ENCODE measurements at places on chromosomes 1 and 21.

DNA sequence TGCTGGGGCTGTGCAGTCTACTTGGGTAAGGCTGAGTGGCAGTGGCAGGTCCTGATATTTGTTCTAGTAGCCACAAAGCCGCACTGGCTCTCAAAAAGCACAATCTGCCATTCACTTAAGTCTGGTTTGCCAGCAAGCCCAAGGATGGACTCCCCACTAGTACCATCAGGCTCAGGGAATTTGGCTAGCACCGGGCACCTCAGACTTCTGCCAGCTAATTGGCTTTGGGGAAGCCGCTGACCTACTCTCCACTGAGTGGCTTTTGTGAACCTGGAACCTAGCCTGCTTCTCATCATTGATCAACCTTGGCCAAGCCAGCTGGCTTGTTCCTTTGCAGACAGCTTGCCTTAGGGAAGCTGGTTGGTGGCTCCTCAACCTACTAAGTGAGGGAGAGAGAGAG, 83.1 kb downstream of the ESRRG start:
- no peak for DNase-seq

DNA sequence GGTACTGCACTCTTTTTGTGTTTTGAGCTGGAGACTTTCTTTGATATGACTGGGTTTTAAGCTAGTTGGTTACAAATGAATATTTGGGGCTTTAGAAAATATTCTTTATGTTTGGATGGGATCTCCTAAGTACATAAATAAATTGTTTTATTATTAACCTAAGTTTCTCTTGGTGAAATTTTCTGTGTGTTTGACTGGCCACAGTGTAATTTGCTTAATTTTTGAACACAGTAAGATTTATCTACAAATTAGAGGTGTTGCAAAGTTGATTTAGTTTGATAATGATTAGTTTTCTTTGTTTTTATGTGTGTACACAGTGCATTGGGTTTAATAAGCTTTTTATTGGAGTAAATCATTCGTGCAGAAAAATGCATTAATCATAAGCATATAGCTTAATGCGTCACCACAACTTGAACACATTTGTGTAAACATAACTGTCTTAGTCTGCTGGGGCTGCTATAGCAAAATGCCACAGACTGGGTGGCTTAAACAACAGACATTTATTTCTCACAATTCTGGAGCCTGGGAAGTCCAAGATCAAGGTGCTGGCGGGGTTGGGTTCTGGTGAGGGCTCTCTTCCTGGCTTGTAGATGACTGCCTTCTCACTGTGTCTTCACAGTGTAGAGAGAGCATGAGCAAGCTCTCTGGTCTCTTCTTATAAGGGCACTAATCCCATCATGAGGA, 17.4 kb upstream of the SLC6A9 start:
- DNase-seq: no peak

GRCh38 chr1:59556802-59557548, 257.8 kb upstream of the HOOK1 start:
- no peak for DNase-seq

- no peak for DNase-seq
Measured at GRCh38 chr1:205344066-205344928, 12.4 kb downstream of the KLHDC8A start.

DNA sequence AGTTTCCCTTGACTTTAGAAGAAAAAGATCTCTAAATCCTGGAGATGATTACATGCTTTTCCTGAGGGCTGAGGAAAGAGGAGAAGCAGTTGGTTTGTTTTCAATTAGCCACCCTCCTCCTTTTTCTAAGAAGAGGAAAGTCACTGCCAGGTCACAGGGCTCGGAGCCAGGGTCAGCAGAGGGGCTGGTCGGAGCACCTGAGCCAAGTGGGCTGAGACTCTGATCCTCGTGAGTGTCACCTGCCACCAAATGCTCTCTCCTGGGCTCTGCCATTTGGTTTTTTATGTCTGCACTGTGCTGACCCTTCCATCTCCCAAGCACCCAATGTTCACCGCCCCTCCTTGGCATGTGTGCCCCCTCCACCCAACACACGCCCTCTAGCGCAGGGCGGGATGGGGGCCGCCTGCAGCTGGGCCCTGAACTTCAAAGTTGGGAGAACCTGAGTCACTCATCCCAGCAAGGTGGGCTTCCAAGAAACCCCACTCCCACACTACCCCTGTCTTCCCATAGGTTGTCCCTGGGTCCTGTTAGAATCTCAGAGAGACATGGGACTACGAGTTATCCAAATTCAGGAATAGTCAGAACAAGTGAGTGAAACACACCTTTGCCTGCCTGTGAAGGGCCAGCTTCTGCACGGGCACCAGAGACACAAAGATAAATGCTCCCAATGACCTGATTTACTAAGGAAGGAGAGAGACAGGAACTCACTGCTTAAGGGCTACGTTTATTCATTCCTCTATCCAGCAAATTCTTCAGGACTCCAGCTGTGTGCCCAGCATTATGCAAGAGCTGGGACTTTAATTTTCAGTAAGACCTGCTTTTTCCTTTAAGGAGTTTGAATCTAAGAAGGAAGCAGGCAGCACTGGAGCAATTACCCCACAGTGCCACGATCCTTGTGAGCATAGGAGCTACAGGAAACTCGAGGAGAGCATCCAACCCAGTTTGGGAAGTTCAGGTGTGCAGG, 127.5 kb downstream of the RHOU start:
- DNase-seq: no peak

DNA sequence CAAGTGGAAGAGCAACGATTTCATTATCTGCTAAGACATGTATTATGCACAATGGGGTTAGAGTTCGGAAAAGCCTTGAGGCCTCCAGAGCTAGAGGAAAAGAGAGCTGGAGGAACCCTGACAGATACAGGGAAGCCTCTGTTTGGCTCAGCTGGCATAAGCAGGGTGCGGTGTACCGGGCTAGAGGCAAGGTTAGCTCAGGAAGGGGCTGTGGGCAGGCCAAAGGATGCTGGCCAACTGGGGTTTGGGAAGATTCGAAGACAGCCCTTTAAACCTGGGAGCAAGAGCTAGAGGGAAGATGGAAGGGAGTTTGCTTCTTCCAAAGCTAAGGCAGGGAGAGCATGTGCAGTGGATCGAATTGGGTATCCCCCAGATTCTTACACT, 107.6 kb upstream of the TLR5 start:
- DNase-seq: no peak

DNA sequence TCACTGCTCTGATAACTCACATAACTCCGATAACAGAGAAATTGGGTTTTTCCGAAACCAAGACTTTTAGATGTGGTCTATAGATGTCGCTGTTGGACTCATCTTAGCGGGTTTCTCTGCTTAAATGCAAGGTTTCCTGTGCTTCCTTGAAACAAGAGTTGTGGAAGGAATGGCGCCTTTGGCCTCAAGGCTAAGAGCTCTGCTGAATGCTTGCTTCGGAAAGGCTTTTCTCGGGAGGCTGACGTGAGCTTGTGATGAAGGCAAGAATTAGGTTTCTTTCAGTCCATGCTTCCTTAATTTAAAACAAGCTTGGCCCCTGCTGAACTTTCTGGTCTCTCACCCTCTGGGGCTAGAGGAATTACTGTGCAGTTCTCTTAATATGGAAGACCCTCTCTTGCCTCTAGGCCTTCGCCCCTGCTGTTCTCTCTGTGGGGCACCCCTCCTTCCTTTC, 113.5 kb downstream of the MAP3K21 start:
- peak; percentile 57 for DNase-seq

DNA sequence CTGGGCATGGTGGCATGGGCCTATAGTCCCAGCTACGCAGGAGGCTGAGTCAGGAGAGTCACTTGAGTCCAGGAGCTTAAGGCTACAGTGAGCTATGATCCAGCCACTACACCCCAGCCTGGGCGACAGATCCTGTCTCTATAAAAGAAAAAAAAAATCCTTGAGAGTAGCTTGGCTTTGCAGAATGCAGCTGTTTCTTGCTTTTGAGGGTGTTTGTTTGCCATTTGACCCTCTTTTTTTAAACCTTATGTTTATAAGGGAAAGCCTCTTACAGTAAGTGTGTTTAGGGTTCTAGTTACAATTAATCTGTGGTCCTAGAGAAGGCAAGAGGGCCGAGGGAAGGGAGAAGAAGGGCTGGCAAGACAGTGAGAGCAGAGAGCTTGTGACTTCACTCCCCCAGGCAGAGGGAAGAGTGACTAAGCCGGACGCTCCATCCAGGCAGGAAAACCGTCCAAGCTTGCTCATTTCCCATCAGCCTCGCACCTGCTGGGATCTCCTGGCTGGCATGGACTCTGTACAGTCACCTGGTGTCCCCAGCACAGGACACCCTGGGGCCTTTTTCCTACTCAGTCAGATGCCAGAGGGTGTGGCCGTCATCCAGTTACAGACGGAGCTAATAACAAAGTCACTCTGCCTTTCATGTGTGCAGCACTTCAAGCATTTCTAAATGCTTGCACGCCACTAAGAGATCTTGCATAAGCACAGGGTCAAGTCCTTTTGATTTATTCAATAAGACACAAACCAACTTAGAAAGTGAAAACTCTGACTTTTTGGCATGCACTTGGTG, 55.5 kb upstream of the PSEN2 start:
- no peak for DNase-seq

DNA sequence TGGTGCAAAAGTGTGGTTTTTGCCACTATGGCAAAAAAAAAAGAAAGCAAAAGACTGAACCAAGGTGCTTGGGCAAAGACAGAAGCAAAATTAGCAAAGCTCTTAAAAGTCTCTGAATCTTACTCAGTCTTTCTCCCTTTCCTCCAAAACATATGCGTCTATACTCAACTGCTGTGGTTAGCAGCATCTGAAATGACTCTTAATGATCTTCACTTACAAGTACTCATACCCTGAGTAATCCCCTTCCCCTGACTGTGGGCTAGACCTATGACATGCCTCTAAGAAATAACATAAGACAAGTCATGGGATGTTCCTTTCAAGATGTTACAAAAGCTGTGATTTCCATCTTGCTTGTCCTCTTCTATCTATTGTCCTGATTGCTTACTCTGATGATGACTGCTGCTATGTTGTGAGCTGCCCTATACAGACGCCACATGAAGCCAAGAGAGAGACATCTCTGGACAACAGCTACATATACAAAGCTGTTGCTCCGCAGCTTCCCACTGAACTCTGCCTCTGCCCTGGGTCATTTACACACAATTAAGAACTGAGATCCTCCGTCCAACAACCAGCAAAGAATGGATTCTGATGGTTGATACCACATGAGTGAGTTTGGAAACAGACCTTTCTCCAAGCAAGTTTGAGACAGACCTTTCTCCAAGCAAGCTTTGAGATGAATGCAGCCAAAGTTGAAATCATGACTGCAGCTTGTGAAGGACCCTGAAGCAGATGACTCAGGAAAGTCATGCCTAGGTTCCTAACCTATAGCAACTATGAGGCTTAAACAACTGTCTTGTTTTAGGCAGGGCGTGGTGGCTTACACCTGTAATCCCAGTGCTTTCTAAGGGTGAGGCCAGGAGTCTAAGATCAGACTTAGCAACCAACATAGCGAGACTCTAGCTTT, 55.2 kb downstream of the PUM1 start:
- DNase-seq: peak; percentile 91

GRCh38 chr1:21952786-21953520, 15.8 kb upstream of the HSPG2 start:
- DNase-seq: no peak

- DNase-seq: no peak
Measured at GRCh38 chr1:46180082-46180616, 3.9 kb upstream of the P3R3URF start.

DNA sequence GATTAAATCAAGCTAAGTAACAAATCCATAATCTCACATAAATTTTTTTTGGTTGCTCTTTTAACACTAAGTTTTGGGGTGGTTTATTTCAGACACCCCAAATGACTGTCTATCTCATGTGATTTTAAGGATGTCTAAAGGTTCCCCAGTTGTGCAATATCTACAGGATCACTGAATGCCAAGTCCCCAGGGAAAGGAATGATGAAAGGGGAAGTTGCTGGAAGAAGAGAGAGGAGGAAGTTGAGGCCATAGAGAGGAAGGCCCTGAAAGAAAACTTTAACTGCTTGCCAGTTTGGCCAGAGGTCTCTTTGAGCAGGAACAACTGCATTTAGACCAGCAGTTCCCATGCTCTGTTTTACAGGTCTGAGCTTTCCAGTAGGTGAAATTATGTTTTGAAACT, 27.5 kb upstream of the SLC19A2 start:
- DNase-seq: no peak

DNA sequence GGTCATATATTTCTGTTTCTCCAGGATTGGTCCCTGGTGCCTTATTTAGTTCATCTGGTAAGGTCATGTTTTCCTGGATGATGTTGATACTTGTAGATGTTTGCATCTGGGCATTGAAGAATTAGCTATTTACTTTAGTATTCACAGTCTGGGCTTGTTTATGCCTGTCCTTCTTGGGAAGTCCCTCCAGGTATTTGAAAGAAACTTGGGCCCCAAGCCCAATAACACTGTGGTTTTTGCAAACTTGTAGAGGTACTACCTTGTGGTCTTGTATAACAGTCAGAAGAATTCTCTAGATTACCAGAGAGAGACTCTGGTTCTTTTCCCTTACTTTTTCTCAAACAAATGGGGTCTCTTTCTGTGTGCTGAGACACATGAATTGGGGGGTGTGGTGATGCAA, 251.4 kb upstream of the B3GALT2 start:
- DNase-seq: no peak

DNA sequence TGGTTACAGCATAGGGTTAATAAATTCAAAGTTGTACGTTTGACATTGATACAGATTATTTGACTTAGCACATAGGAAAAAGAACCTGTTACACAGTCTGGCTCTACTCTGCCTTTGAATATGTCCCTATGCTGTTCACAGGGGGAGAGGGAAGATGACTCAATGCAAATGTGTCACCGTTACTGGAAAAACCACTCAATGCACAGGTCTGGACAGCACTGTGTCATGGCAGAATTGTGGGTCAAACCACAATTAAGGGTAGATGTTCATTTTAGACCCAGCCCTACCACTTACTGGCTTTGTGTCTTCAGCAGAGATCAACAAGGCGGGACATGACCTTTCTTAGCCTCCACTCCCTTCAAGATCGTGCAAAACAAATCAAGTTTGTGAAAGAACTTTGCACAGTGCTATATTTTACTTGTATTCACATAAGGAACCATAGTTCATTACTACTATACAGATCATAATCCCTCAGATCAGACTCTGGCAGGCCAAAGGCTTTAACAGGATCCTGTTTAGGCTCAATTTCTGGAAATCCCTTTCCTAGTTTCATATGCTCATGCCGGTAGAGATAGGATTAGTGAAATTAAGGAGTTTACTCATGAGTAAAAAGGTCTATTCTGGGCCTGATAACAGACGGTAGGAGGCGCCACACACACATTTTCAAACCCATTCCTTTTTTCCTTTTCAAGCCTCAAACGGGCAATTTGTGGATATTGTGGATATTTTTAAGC, 22.1 kb downstream of the EIF2D start:
- peak; percentile 95 for DNase-seq

DNA sequence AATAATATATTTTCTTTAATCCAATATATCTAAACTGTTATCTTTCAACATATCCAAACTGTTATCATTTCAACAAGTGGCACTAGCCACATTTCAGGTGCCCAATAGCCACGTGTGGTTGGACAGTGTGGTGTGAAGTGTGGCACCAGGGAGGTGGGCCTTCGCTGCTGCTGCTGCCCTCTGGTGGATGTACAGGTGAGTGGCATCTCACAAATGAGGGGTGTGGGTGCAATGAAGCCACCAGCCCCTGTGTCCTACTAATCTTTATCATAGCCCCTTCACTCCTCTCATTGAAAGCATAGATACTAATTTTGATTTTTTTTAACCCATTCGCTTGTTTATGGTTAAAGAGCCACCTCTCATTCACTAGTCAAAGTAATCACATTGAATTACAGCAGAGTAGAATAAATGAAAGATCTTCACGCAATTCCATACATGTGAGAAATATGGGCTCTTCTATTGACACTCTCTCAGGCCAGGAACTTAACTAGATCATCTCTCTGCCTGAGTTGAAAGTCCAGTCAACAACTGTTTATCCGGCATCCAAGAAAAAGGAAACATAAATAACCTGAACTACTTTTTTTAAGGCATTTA, 499.2 kb downstream of the OMA1 start:
- DNase-seq: peak; percentile 25

Measured in activated CD4-positive, alpha-beta T cell treated with anti-CD3 and anti-CD28 coated beads, Interleukin-2, amount 50 U/mL, for 16 hours (primary cell).